ENCODE measurements at places on chromosomes 4 and X.

GRCh38 chr4:6029254-6029653, 11.0 kb upstream of the C4orf50 start:
- no peak for DNase-seq

DNA sequence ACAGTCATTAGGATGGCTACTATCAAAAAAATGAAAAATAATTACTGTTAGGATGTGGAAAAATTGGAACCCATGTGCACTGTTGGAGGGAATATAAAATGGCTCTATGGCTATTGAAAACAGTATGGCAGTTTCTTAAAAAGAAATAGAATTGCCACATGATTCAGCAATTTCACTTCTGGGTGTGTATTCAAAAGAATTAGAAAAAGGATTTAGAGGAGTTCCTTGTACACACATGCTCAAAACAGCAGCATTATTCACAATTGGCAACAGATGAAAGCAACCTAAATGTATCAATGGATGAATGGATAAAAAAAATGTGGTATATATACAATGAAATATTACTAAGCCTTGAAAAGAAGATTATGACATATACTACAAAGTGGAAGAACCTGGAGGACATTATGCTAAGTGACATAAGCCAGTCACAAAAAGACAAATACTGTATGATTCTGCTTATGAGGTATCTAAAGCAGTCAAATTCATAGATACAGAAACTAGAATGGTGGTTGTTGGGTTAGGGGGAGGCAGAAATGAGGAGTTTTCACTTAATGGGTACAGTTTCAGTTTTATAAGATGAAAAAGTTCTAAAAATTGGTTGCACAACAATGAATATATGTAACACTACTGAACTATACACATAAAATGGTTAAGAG, 123.2 kb downstream of the ELOVL6 start:
- no peak for DNase-seq

DNA sequence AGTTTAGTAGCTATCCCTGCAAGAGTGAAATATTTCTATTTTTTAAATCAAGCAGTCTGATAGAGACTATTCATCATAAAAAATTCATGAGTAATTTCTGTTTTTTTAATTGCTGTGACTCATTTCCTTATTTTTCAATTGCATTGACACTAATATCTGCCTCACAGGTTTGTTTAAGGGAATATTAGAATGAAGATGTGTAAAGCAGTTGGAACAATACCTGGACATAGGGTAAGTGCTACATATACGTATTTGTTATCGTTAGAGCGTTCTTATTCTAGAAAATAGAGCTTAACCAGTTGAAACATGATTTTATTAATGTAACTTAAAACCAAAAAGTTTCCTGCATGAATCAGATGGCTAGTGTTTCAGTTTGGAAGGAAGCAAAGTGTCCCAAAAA, 2211.3 kb downstream of the PCDH7 start:
- DNase-seq = no peak

GRCh38 chr4:7392438-7393421, 42.0 kb downstream of the PSAPL1 start:
- DNase-seq = no peak

GRCh38 chr4:177699365-177700213, 257.4 kb upstream of the AGA start:
- no peak for DNase-seq

DNA sequence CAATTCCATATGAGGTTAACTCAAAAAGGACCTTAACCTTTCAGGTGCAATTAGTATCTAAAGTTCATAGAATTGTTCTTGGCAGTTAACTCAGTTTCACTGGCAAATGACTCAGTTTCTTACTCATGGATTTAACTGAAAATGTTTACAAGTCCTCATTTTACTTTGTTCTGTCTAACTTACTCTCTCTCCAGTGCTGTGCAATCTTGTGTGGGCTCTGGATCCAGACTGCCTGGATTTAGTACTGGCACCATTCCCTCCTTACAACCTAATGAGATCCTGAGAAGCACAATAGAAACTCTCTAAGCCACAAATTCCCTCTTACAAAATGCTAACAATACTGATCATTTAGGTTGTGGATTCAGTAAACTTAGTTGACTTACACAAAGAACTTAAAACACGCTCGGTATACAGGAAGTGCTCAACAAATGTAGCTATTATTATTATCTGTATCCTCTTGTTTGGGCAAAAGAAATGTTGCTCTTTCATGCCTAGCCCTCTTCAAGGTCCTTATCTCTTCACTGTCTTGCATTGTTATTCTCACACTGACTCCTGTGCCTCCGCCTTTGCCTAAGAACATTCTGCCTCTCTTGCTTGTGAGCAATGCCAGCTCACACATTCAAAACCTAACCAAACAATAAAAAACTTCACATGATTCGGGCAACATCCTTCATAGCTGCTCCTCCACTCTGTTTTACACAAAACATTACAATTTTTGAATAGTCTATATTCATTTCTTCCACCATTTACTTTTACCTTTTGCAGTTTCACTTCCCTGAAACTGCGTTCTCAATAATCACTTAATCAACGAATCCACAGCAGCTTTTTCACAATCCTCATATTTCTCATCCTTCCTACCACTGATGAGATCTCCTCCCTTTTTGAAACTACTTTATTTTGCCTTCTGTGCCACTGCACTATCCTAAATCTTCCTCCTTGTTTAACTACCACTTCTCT, 91.8 kb downstream of the PDE5A start:
- no peak for DNase-seq

DNA sequence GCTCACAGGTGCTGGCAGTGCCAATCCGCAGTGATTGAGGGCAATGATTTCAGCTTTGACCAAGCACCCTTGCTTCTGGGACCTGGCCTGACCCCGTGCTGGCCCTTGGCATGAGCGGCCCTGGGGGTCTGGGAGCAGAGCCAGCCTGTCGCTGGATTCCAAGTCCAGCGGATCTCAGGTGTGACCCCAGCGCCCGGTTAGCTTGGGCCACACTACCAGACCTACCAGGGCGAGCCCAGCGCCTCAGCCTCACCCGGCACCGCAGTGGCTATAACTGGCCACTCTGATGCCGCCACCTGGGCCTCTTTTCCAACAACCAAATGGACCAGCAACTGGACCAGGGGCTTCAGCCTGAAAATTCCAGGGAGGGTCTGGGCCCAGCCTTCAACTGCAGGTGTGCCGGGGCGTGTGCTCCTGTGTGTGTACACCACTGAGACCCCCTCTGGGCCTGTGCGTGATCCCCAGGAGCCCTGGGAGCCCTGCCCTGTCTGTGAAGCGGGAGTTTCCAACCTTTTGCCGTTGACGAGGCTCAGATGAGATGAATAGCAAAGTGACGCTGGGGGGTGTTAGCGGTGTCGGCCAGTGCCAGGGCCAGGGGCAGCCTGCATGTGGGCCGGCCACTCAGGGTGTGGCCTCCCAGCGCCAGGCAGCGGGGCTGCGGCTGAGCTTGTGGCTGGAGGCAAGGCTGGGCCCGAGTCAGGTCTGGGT, 658 bp downstream of the SH3TC1 start:
- peak; percentile 13 for DNase-seq

DNA sequence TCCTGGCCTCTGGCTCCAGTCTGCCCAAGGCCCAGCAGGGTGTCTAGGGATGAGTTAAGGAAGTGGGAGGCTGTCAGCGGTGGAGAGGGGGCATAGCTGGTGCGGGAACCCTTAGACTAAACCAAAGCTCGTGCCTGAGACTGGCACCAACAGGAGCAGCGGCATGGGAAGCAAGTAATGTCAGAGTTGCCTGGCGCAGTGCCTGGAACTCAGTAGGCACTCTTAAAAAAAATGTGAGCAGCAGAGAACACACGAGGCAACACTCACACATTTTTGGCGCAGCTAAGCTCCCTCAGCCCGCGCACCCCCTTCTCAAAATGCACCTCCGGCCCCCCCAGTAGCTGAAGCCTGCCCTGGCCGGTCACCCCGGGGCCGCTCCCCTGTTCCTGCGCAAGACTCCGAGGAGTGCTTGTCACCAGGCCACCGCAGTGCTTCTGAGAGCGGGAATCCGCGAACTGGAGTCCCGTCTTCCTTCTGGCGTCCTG, 583 bp downstream of the GABRE start:
- DNase-seq = no peak

GRCh38 chr4:48902266-48902665, 4.3 kb downstream of the OCIAD2 start:
- DNase-seq = no peak

DNA sequence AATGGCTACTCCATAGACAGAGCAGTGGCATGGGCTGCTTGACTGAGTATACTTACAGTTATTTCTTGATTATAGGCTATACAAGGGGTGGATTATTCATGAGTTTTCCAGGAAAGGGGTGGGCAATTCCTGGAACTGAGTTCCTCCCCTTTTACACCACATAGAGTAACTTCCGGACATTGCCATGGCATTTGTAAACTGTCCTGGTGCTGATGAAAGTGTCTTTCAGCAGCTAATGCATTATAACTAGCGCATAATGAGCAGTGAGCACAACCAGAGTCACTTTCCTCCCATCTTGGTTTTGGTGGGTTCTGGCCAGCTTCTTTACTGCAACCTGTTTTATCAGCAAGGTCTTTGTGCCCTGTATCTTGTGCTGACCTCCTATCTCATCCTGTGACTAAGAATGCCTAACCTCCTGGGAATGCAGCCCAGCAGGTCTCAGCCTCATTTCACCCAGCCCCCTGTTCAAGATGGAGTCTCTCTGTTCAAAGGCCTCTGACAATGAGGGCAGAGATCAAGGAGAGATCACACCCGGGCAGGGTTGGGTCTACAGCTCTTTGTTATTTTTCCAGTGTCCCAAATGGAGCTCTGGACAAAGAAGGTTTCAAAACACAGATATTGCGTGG, 468.4 kb upstream of the PRKX start:
- DNase-seq = no peak

DNA sequence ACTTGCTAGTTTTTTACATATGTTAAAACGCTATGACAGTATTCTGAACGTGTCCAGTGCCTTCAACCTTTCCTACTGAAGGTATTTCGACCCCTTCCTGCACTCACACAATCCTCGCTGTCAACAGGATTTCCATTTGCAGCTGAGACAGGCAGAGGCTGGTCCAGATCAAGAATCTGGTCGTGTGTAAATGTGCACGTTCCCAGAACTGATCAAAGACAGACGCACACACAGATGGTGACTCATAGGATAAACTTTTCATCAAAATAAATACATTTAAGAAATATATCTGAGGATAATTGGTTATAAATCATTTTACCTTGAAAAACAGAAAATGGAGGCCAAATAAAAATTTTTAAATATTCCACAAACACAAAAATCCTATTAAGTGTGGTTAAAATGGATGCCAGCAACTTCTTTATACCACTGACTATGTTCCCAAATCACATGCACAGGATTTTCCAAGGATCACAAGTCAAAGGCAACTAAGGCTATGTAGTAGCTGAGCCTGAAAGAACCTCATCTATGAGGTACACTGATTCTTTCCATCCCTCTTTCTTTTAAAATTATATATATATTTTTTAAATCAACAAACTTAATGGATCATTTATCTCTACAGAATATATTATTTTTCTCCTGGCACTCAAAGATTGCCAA, 85.9 kb downstream of the RNF150 start:
- no peak for DNase-seq

DNA sequence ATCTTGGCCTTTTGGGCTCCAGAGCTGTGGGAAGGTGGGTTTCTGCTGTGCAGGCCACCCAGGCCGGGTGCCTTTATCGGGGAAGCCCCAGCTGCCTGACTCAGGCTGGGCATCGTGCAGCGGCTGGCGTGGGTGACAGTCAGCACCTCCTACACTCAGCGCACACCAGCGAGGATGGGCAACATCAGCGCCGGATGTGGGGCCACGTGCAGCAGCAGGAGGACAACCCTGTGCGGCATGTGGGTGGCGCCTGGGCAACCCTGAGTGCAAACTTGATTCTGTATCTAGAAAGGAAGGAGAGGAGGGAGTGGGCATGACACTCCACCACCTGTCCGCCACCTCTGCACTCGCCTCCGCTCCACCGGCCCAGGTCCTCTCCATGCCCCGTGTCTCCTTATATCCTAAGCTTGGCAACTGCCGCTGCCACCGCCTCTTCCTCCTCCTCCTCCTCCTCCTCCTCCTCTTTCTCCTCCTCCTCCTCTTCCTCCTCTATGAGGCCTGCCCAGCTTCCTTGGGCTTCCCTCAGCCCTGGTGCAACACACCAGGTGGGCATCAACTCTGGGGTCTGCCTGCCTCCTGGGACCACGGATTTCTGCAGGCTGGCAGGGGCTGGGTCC, 107.4 kb upstream of the AFAP1 start:
- no peak for DNase-seq

DNA sequence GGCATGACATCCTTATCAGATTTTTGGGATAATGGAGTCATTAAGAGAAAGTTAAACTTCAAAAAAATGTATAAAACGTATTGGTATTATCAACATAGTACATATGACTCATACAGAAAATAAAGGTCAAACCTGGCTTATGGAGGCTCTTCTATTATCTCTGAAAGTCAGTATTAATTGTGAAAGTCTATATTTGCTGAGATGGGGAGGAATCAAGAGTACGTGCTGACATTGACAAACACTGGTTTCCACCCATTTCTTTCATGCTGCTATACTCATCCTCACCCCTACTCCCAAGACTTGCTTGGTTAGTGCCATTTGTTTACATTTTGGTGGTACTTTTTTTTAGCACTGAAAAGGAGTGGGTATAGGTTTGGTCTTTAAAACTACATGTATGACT, 30.8 kb upstream of the PLA2G12A start:
- DNase-seq = no peak

DNA sequence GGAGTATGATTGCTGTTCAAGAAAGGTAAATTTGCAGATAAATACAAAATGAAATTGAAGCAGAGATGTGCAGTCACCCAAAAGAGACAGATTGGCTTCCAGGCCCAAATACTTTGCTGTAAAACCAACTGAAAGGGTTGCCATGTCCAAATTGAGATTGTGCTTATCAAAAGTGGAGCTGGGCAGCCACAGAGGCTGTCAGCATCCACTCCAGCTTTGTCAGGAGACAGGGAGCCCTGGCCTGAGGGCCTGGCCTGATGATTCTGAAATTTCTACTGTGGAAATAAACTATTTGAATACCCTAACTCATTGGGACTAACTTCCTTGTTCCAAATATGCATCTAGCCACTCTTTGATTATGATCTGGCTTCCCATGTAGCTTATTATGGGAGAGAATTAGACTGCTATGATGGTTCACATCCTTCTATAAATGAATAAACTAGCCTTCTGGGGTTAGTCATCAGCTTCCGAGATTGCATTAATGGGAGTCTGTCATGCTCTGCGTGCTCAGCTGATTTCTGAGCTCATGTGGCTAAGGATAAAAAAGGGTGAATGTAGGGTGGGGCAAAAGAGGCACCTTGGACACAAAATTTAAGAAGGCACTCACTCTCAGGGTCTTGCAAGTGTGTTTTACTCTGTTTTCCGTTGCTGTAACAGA, 48.2 kb downstream of the SLC34A2 start:
- DNase-seq = no peak

- no peak for DNase-seq
Measured at GRCh38 chr4:117844594-117844993, 189.7 kb upstream of the NDST3 start.

DNA sequence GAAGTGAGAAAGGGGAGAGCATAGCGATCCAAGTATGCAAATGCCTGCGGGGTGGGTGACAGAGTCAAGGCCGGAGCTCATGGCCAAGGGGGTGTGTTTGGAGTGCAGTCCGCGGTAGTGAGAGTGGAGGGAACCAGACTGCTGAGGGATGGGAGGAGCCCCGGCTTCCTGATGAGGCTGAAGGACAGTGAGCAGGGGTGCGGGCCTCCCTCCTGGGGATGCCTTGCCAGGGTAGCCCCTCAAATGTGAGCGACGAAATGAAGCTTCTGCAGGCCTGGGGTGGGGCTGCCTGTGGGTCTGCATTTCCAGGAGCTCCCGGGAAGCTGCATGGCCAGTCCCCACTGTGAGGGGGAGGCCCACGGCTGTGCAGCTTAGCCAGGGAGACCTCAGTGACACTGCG, 45.0 kb downstream of the PSAPL1 start:
- DNase-seq = no peak

Measured in stimulated activated CD4-positive, alpha-beta T cell treated with anti-CD3 and anti-CD28 coated beads, Interleukin-4, amount 100 ng/mL, for 48 hours (primary cell).